NCI-H2081 treated with DMSO at 0.1 percent for 48 hours (cell line): ENCODE measurements at places on chromosomes 2 and 18.

DNA sequence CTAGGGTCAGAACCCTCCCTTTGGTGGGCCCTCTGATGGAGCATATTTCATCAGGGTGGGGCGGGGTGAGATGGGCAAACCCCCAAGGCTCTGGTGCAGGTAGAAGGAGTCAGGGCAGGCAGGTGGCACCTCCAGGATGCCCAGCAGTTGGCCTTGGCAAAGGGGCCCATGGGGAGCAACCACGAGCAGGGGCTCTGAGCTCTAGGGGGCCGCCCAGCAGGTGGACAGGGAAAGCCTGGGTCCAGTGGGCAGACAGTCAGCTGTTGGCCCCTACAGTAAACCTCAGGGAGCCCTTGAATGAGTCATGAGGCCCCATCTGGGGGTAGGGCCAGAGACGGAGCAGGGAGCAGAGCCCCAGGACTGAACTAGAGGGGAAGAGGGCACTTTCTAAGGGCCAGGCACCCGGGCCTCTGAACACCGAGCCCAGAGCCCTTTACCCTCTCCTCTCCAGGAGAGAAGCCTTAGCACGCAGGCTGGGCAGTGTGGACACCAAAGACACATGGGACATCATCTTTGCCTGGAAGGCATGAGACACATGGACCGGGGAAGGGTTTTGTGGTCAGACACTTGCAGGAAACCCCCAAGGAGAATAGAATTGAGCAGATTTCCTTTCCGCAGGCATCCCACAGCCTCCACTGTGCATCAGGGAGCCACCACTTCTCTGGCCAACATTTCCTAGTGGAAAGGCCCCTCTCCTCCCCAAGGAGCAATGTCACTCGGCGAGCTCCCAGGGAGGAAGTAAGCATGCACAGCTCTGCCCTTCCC lies 257.3 kb downstream of the GLI2 start:
- DNase-seq: no peak

DNA sequence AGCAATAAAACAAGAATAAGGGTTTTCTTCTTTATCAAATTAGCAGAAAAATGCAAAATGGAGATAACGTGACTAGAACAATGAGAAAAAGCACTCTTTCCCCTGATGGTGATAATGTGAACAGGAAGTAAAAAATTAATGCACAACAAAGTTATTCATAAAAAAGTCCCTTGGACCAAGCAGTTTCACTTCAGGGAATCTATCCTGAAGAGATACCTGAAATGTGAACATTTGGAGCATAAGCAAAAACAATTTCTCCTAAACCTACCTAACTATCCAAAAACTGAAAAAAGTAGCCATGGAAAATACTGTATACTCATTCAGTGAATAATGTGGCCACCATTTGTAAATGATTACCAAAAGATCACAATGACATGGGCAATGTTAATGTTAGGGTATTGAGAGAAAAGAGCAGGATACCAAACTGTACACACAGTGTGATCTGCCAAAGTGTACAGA lies 48.7 kb downstream of the TRIP12 start:
- DNase-seq: no peak

- no peak for DNase-seq
Observed at GRCh38 chr2:237062585-237062984, 23.1 kb upstream of the COPS8 start.

- DNase-seq: peak; percentile 17
Observed at GRCh38 chr18:32930695-32931301, 158.0 kb upstream of the KLHL14 start.

DNA sequence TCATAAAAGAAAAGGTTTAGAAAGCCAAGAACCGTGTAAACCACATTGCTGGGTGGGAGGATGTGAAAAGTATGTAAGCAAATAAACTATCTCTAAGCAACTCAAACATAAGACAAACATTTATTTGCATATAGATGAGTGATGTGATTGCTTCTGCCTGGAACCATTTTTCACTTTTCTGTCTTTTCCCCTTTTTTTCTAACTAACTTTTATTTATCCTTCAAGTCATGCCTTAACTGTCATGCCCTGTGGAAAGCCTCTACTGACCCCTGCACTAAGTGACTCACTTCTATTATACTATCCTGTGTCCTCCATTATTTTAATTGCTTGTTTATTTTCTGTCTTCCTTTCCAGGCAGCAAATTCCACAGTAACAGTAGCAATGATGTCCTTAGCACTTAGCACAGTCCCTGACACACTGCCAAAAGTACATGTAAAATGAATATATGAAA lies 87.5 kb upstream of the CTAGE1 start:
- DNase-seq: no peak

- no peak for DNase-seq
Observed at GRCh38 chr2:157684940-157685466, 56.3 kb upstream of the ACVR1C start.

DNA sequence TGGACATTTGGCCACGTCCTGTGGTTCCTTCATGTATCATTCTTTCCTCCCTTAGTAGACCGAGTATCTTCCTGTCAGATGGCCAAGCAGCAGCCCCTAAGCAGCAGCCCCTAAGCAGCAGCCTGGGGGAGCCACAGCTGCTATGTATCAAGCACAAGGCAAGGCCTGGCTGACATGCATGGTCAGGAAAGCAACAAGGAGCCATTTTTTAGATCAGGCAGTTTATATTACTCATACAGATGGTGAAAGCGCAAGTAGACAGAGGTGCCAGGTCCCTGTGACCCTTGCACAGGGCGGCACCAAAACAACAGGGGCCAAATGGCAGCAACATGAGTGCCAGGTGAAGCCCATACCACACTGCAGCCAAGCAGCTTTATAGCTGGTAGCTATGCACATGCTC lies 22.1 kb downstream of the CHCHD5 start:
- DNase-seq: no peak

DNA sequence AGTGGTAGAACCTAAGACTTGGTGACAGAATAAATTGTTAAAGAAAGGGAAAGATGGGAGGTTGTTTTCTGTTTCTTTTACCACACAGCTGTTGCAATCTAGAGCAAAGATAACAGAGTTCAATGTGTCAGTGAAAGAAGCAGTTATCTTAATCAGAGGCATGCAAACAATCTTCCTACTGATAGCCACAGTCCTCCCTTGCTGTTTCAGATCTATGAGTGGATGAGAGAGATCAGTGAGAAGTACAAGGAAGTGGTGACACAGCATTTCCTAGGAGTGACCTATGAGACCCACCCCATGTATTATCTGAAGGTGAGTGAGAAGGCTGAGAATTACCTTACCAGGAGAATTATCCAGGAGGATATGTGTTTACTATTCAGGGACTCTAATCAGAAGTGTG lies 15.9 kb downstream of the CPO start:
- DNase-seq: no peak

- DNase-seq: no peak
Observed at GRCh38 chr18:12564861-12565260, 93.0 kb downstream of the SPIRE1 start.

- no peak for DNase-seq
Observed at GRCh38 chr2:234098681-234099080, 48.2 kb downstream of the SPP2 start.

DNA sequence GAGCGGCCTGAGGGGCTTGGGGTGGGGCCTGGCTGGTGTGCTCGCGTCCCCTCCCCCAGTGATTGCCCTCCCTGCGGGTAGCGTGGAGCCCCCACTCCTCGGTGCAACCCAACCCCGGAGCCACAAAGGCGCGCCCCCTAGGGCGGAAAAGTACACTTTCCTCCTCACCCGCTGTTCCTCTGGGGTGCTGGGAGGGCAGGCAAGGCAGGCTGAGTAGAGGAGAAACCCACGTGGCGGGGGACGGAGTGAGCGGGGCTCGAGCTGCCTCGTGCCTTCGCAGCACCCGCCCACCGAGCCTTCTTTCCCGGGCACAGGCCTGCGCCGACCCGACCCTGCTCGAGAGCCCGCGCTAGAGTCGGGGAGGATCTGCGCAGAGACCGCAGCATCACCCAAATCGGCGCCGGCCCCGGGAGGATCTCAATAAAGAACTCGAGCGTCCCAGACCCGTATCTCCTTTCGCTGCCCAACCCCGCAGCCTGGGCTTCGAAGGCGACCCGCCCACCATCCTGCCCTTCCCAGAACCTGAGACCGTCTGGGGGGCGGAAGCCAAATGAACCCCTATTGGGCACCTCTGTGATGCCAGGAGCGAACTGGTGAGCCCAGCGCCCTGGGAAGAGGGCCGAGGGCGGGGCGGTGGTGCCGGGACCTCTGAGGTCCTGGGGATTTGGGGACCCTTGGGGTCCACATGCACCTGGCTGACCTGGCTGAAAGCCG lies 1.5 kb downstream of the UCN start:
- DNase-seq: no peak

DNA sequence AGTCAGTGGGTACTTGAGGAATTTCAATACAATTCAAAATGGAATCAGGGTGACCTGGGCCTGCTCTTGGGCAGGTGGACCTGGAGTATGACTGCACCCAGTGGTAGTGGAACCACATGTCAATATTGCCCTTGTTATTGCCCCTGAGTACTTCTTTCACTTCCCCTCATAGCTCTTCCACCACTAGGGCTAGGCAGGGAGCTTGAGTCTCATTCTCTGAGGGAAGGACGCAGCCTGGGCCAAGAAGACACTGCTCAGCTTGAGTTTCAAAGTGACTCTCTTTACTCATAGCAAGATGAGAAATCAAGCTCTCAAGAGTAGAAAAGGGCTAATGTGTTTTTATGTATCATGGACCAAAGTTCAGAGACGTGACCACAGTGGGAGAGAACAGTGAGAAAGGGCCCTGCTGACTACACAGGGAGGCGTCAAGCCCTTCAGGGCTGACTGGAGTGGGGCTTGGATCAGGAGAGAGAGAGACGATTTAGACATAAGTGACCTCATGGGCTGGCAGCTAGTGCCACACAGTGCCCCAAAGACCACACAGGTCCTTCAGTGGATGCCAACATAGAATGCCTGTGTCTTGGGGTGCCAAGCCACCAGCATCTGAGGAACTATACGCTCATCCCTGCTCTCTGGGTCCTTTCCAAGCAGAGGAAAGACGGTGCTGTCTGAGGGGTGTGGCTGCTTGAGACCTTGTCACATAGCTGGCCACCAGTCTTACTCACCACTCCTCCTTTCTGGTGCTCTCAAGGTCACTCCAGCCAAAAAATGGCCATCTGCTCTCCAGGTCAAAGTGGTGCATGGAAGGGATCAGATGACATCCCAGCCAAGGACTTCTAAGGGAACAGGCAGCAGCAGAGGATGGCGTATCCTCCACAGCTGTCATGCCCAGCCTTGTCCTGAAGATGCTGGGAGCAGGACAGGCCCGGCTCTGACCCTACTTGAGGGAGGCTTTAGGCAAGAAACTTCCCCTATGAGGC lies 13.0 kb downstream of the PTMA start:
- DNase-seq: no peak

- DNase-seq: no peak
Observed at GRCh38 chr2:122191331-122191730, 435.9 kb downstream of the TSN start.

DNA sequence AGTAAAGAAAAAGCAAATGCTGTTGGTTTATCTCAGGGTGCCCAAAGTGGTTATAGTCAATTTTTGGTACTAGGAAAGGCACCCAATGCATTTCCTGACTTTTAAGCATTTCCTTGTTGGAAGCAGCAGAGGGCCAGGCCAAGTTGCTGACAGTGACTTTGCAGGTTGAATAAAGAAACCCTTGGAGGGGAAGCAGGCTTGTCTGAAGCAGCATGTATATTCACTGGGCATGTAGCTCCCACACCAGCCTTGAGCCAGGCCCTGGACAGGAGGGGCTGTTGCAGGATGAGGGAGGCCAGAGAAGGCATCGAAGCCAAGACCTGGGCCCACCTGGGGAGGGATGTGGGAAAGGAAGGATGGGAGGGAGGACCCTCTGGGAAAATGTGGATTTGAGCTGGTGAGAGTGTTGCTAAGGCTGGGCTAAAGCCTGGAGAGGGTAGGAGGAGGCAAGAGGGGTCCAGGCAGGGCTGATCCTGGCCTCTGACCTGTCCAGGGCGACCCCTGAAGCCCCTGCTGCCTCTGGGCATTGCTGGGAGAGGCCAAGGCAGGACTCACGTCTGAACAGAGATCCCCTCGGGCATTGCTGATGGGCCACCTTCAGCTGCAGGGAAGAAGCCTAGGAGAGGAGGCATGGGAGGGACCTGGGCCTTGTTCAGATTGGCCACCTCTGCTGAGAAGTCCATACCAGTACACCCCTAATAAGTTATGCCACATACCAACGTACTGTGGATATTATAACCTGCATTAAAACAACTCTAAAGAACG lies 79.6 kb downstream of the STPG4 start:
- no peak for DNase-seq

DNA sequence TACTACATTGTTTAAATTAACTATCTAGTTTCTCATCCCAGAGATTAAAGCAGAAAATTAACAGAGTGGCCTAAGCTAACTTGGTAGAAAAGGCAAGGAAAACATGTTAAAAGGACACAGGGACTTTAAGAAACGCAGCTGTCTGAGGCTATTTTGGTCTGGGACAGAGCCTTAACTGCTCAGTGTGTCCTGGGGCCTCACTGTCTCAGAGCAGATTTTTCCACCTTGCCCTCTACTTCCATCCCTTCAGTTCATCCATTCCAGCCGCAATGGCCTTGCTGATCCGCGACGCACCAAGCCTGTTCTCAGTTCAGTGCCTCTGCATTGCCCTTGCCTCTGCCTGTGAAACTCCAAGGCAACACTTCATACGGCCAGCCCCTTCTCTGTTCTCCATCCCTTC lies 114.9 kb upstream of the OSR1 start:
- no peak for DNase-seq

- no peak for DNase-seq
Observed at GRCh38 chr2:149393614-149394013, 63.2 kb downstream of the LYPD6 start.

- DNase-seq: no peak
Observed at GRCh38 chr2:220703279-220703678, 868.8 kb downstream of the EPHA4 start.

- no peak for DNase-seq
Observed at GRCh38 chr2:217116610-217117009, 256.7 kb upstream of the TNP1 start.

DNA sequence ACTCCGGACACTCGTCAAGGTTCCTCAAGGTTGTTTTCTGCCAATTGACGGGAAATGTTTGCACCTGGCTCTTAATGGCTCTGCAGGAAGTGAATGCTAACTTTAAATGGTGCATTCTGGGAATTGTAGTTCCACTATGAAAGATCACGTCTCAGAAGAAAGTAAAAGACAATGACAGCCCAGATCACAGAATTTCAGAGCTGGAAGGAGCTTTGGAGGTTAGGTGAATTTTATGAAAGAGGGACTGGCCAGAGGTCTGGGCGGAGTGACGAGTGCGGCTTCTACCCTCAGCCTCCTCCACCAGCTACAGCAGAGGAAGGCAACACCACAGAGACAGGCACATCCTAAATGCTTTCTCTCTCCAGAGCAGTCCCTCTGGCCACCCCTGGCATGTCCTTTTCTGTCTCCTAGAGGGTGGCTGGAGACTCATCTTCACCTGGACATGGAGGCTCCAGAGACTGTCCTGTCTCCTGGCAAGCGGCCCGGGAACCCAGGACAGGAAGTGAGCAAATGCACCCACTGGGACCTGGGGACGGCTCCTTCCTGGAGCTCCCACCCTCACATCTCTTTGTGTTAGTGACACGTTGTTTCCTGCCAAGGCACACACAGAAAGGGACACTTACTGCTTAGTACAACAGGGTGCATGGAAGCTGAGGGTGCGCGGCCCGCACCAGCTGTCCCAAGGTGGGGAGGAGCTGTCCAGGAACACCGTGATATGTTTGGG lies 19.4 kb downstream of the THAP4 start:
- DNase-seq: peak; percentile 58
